ENCODE measurements at places on chromosomes 12 and 14.
A peak's percentile ranks its signal among the peaks of the same experiment; 100 is the strongest.

- peak; percentile 38 for DNase-seq
Measured at GRCh38 chr14:92680781-92681650, 67.4 kb downstream of the LGMN start.

- DNase-seq, result no peak
Measured at GRCh38 chr12:42468341-42468821, 121.2 kb downstream of the PRICKLE1 start.

- no peak for DNase-seq
Measured at GRCh38 chr12:105567061-105567460, 236.6 kb downstream of the C12orf75 start.

- no peak for DNase-seq
Measured at GRCh38 chr14:97457575-97458085, 660.4 kb downstream of the VRK1 start.

DNA sequence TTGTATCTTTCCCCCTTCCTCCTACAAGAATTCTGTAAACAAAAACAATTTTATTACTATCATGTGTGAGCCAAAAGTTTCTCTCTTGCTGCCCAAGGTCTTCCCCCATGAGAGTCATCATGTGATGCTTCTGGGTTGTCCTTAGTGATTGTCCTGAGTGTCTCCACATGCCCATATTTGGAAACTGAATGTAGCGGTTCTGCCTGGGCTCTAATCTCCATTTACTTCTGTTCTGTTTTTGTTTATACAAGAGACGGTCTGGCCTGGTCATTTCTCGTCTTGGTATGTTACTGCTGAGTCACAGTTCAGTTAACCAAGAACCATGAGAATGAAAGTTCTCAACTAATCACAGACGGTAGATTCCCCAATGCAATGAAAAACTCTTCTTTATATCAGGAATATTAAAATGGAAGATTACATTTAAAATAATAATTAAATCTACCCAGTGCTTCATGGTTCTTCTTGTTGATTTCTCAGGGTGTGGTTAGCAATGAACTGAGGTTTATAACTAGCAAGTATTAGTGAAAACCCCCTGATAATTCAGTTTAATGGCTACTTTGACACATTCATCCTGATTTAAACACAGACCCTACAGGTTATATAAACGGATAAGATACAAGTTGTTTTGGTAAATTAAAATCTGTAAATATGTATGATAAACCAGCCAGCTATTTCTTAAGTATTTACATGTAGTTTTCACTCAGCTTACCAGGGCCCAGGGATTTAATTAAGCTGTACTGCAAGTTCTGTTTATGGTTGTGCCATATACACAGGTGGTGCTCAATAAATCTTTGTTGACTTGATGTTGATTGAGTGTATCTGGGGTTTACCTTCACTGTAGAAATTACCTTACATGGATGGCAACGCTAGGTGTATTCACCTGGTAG is 81.1 kb downstream of the PELI2 start:
- DNase-seq, result peak; percentile 94

DNA sequence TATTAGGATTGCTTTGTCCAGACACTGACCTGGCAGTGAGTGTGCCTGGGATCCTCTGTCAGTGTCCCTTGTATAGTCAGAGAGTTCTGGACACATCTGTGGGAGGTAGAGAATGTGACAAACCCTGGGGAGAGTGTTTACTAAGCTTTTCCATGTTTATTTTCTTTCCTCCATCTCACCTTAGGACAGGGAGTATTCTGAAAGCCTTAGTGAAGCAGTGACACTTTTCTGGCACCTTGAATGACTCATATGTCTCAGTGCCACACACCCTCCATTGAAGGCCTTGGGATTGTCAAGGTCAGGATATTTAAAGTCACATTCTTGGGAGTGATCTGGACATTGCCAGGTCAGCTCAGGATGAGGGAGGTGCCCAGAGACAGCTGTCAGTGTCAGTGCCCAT is 34.9 kb upstream of the CTDSP2 start:
- no peak for DNase-seq

DNA sequence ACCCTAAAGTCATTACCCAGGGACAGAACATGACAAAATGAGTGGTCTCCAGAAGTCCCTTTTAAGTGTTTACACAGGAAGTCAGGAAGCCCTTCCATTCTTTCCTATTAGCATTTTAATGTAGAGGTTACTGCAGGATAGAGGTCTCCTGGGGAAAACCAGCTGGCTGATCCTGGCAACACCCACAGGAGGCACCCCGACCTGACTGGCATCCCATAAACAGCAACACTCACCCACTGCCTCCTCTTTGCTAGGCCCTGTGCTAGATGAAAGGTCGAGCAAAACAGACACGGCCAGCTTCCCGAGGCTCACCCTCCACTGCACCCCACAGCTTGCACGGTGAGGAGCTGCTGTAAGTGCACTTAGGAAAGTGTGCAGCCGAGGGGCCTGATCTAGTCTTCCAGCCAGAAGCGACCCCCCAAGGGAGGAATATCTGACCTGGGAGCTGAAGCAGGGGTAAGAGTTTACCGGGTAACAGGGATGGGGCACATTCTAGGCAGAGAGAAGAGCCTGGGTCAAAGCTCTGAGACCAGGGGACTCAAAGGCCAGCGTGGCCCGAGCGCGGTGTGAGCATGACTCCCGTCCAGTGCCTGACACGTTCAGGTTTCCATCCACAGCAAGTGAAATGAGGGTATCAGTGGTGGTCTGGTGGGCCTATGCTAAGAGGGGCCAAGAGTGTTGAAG is 9.0 kb downstream of the DAZAP2 start:
- DNase-seq, result no peak

GRCh38 chr12:85043829-85044228 is 7.7 kb downstream of the LRRIQ1 start:
- no peak for DNase-seq

- peak; percentile 96 for DNase-seq
Measured at GRCh38 chr14:72801381-72801812, 92.5 kb downstream of the DPF3 start.

GRCh38 chr12:68030248-68030647 is 41.0 kb downstream of the IFNG-AS1 start:
- no peak for DNase-seq

- peak; percentile 32 for DNase-seq
Measured at GRCh38 chr12:130761537-130762318, 45.6 kb upstream of the RIMBP2 start.

DNA sequence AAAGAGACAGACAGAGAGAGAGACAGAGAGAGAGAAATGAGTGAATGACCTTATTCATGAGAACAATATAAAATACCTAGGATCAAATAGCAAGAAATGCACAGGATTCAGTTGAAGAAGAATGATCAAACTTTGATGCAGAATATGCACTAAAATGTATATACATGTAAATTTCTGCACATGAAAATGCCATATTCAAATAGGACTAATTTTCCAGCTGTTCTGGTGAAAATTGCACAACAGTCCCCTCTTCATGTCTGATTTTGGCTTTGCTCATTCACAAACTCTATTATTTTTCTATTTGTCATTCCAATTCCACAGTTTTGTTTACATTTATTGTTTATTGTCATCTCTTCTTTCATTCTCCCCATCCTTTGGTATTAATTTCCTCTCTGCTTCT is 34.2 kb downstream of the PRB2 start:
- no peak for DNase-seq

DNA sequence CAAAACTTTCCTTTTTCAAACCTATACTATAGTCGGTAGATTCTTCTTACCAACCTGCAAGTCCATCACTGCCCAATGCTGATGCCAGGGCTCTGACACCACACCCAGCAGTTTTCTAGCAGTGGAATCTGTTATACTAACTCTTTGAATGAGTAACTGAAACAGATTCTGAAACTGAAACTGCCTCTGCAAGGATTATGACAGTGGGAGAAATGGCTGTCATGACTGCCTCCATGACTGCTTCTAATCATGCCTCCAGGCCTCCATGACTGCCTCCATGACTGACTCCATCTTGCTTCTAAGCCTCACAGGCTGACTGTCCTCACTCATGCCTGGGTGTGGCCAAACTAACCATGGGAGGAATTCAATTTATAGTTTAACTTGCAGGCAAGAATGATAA is 29.4 kb upstream of the OXA1L start:
- DNase-seq, result no peak

DNA sequence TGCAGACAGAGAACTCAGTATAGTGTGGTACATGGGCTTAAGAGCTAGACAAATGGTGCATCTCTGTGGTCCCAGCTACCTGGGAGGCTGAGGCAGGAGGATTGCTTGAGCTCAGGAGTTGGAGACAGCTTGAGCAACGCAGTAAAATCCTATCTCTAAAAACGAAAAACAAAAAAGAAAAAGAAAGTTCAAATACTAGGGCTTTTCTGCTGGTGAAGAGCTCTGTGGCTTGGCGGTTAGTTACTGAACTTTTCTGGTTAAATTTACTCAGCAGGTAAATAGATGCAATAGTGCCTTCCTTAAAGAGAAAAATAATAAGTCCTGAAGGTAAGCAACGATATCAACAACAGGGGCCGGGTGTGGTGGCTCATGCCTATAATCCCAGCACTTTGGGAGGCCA is 31.4 kb upstream of the RAP1B start:
- DNase-seq, result no peak

- DNase-seq, result no peak
Measured at GRCh38 chr14:22338917-22339715, 249.9 kb downstream of the DAD1 start.

- DNase-seq, result no peak
Measured at GRCh38 chr12:103105971-103106597, 148.6 kb downstream of the ASCL1 start.

- no peak for DNase-seq
Measured at GRCh38 chr12:13596714-13597113, 384.7 kb downstream of the GRIN2B start.

GRCh38 chr12:27133022-27133590 is 50.7 kb upstream of the C12orf71 start:
- no peak for DNase-seq

DNA sequence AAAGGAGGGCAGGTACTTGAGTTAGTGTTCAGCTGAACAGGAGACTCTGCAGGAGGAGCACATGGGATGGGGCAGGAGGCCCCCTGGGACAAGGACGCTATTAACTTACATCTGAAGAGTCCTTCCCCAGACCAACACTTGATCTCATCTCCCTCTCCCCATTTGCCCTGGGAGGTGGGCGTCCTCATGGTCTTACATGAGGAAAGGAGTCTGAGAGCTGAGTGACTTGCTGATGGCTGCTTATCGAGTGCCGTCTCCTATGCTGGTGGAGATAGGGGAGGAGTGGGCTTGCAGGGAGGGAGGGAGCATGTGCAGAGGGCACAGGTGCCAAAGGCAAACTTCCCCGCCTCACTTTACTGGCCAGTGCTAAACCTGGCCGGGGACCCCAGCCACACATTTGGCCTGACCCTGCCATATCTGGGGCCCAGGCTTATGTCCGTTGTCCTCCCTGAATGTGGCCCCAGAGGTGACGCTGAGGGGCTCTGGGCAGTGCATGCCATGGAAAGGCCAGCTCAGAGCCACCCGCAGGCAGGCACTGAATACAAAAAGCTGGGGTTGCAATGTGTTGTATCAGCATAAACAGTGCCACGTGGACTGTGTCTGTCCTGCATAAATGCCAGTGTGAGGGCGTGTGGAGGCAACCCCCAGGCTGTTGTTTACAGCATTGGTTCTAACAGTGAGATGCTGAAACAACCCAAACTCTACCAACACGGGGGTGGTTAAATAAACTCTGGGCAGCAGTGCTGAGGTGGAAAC is 29.4 kb downstream of the FAIM2 start:
- no peak for DNase-seq

DNA sequence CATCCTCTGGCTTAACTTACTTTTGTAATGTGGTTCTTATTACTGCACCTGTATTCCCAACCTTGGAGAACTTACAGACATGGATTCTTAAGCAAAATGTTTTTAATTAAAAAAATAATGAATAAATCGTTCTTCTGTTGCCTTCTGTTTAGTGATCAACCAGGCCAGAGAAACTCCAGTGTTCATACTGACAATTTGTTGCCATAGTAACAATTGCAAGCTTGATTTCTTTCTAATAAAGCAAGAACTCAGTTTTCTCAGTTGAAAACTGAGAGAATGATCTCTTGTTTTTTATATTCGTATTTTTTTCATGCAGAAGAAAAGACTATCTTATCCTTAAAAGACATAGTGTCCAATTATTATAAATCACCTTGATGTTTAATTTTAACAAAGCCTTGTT is 106.5 kb upstream of the LMNTD1 start:
- no peak for DNase-seq

DNA sequence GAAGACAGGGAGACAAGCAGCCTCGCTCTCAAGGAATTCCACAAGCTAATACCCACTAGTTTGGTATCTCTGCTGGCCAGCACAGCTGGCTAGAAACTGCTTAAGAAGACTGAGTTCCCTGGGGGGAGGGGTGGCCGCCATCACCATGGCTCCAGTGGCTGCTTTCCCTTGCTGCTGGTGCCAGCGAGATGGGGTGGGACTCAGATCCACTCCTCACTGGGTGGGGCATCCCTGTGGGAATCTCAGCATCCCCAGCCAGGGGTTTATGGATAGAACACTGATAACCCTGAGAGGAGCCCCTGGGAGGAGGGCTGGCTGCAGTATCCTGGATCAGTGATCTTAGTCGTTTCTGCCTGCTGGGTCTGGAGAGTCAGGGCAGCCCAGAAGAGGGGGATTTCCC is 170.6 kb upstream of the MDGA2 start:
- DNase-seq, result no peak

DNA sequence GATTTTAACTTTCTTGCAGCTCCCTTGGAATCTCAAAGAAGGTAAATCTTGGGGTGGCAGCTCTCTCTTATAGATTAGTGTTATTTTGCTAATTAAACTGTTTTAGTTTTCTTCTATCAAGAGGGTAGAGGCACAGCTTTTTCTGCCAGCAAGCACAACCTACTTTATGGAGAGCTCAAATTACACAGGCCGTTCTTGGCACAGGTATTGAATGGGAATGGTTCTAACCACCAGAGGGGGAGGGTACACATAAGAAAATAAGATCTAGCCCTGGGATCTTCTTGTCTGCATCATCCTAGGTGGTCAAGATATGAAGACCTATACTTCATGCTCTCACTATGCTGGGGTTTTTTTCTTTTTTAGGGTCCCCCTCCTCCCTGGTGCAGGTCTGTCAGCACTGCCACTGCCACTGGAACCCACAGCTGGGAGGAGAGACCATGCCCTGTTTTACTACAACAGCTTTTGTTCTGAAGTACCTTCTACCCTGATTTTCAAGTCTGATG is 48.6 kb upstream of the STAC3 start:
- no peak for DNase-seq

- DNase-seq, result no peak
Measured at GRCh38 chr12:82665142-82665923, 21.4 kb upstream of the TMTC2 start.

DNA sequence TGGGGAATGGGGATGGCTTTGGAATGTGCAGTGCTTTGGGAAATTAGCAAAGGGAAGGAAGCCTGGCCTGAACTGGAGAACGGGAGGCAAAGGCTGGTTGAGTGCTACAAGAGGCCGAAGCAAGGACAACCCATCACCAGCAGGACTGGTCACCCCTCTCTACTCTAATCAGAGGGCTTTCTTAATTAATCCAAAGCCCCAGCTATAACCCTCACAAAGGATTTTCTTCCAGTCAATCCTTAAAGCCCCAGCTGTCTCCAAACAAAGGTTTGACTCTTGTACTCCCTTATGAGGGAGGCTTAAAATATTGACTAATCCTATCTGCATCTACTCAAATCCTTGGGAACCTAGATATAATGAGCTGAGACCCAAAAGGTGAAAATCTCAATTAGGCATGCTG is 256.3 kb downstream of the NTF3 start:
- no peak for DNase-seq

GRCh38 chr12:78018171-78018910 is 187.6 kb downstream of the NAV3 start:
- DNase-seq, result no peak
